ENCODE measurements at places on chromosomes 13 and 19.
A peak's percentile ranks its signal among the peaks of the same experiment; 100 is the strongest.

DNA sequence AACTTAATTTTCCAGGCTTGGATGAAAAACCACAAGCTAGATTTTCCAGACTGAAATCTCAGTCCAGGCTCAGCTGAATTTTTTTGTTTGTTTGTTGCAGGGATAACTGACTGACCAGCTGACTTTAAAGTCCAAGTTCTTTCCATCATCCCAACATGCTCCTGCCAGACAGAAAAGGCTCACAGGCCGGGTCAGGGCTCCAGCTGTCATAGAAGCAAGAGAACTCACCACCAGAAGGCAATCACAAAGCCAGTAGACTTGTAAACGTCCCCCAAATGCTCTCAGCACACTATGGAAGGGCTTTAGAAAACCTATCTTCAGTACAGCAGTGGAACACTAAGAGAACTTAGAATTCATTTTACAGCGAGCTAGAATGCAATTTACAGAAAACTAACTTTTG is 25.5 kb downstream of the DCLK1 start:
- DNase-seq, result no peak

DNA sequence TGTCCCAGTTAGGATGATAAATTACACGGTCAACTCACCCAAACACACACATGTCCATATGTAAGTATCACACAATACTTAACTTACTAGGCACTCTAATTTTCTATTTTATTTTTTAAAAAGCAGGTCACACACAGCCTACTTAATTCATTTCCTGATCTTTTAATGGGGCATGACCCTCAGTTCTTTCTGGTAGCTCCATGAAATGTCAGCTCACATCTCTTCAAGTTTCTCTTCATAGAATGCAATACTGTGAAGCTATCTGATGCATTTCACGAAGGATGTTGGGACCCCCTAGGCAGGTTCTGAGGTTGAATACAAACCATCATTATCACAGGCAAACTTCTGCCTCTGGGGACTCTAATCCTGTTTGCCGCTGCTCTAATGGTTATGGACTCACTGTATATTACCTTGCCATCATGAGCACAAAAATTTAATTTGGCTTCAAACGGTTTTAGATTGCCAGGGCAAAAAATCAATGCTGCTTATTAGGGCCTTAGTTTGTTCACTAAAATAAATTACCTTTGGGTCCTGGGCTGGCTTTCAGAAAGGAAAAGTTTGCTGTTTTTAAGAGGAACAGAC is 16.1 kb upstream of the DHRS12 start:
- no peak for DNase-seq

DNA sequence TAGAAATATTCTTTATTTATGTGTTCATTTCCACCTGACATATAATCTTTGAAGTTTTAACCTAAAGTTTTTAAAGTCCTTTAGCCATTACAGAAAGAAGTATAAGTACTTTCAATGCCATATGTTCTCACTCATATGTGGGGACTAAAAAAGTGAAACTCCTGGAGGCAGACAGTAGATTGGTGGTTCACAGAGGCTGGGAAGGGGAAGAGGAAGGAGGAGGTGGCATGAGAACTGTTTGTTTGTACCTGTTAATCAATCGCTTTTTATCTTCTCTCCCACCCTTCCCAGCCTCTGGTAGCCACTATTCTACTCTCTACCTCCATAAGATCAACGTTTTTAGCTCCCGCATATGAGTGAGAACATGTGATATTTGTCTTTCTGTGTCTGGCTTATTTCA is 131.1 kb downstream of the MYO16 start:
- no peak for DNase-seq

GRCh38 chr13:50244713-50245574 is 229.7 kb downstream of the KCNRG start:
- peak; percentile 78 for DNase-seq

GRCh38 chr13:38563739-38564138 is 123.1 kb upstream of the FREM2 start:
- DNase-seq, result no peak

DNA sequence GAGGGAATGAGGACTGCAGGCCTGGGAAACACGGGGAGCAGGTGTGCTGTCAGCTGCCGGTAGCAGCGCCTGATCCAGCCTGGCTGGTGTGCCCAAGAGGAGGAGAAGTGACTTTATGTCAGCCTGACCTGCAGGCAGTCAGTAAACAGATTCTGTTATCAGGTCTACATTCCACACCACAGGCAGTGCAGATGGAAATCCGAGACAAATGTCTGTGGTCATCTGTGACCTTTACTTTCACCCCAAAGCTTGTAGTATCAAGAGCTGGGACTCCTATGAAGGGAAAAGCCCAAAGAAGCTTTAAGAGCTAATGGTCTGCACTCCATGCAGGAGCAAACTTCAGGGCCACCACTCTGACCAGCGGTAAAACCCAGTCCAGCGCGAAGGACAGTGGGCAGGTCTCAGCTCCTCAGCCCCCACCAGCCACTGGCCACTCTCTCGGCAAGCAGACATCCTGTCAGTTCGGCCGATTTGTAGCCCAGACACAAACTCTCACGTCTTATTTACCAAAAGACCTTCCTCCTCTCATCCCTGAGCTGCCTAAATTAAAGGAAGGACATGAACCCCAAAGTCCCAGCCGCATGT is 7.7 kb downstream of the EPS15L1 start:
- DNase-seq, result no peak

GRCh38 chr13:76707360-76707759 is 178.8 kb downstream of the KCTD12 start:
- DNase-seq, result no peak

- peak; percentile 3 for DNase-seq
Measured at GRCh38 chr13:31394506-31394905, 194.7 kb downstream of the B3GLCT start.

DNA sequence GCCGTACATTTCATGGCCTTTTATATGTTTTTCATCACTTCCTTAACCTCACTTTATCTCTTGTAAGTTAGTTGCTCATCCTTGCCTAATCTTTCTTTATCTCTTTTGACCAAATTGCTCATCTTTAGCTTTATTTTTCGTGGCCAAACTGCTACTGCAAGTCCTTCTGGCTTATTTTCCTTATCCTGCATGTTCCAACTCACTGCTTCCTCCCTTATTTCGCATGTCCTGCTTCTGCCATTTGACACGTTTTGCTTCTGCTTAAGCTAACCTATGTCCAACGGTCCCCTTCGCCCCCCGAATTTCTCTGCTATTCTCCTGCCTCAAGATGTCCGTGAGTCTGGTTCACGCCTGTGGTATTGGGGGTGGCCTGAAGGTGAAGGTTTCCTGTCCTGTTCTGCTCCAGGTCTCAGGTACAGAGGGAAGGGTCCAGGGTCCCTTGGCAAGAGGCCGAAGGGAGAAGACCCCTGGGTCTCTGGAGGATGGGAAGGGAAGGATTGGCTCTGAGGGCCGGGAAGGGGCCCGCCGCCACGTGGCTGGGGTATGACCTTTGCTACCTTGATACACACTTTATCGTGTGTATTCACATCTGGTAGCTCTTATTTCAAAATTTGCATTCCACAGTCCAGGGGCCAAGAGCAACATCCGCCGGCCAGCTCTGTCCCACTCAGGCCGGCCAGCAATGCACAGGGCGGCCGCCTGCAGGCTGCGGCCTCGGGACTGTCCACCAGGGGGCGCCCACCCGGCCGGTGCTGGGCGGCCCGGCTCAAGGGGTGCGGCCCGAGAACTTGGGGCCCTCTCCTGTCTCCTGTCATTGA is 2.9 kb upstream of the C19orf85 start:
- no peak for DNase-seq

DNA sequence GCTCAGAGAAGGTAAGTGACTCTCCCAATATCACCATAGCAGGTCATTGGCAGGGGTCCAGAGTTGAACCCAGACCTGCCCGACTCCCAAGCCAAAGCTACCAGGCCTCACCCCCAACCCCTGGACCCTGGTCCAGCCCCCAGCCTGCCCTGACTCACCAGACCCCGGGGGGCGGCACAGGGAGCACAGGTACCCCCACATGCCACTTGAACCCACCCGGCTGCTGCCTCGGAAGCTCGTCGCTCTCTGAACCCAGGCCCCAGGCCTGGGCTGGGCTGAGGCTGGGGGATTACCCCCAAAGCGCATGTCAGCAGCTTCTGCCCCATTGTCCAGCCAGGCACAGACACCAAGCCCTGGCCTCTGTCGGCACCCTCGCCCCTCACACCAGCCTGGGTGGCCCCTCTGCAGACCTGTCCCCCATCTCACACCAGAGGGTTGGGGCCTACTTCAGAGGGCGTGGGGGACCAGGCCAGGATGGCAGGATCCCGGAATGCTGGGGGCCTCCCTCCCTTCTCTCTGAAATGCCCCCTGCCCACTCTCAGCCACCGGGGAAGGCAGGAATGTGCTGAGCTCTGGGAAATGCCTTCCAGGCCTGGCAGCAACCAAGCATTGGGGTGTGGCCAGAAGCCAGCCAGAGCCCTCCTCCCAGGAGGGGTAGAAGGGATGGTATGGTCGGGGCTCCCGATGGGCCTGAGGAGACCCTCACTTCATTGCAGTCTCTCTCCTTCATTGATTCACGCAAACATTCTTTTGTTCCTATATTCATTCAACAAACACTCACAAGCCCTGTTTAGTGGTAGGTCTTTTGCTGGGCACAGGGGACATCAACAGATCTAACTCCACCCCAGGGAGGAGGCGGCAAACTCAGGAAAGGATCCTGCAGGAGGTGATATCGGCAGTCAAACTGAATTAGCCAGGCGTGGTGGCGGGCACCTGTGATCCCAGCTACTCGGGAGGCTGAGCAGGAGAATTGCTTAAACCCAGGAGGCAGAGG is 1.7 kb upstream of the PRX start:
- DNase-seq, result no peak

GRCh38 chr13:73961181-73961580 is 173.0 kb downstream of the KLF12 start:
- DNase-seq, result no peak

DNA sequence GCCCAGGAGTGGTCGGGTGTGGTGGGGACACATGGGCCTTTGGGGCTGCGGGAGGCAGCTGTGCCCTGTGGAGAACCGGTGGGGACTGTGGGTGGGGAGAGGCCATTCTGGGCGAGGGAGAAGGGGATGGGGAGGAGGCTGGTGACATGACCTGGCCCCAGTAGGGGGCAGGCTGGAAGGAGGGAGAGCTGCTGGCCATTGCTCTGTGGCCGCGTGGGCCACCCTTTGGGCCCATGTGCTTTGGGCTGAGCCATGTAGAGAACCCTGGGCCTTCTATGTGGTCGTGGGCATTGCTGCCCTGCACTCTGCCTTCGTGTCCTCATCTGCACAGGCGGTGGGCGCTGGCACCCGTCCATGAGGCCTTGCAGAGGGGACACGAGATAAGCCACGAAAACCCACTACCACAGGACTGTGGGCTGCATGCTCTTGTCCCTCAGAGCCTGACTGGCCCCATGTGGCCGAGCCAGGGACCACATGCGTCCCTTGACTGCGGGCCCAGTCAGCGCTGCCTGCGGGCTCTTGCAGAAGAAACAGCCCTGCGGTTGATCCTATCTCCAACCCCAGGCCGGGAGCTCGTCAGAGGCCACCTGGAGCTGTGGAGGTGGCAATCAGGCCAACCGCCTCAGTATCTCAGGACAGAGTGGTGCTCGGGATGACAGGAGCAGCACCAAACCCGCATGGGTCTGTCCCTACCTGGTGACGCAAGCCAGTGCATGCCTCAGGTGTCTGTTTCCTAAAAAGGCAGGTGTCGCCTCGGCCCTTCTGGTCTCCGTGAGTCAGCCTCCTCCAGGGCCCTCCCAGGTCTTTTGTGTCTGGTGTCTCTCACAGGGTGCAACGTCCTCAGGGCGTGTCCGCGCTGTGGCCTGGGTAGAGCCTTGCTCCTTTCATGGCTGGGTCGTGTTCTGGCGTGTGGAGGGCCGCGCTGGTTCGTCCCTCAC is 14.3 kb downstream of the FZR1 start:
- DNase-seq, result no peak

DNA sequence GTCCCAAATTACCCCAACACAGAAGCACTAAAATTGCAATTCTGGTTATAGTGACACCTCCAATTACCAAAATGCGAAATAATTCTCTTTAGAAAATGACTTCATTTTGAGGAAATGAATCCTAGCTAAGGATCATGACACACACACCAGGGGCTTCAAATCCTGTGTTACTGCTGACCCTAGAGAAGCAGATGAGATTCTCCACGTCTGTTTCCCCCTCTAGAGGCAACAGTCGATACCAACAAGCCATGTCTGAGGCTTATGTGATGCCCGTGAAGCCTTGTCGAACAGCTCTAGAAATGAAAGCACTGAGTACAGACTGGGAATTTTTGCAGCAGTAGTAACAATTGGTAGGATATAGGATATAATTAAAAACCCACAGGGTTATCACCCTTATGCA is 153.6 kb upstream of the TMTC4 start:
- DNase-seq, result no peak

- no peak for DNase-seq
Measured at GRCh38 chr13:39245688-39246087, 207.4 kb downstream of the NHLRC3 start.

- DNase-seq, result no peak
Measured at GRCh38 chr19:1933244-1933643, 7.7 kb upstream of the CSNK1G2 start.

- DNase-seq, result no peak
Measured at GRCh38 chr19:54164369-54165068, 5.0 kb upstream of the LENG1 start.

- DNase-seq, result peak; percentile 88
Measured at GRCh38 chr13:24650161-24650560, 30.0 kb upstream of the ATP12A start.

- no peak for DNase-seq
Measured at GRCh38 chr13:40583738-40584137, 82.7 kb downstream of the FOXO1 start.

DNA sequence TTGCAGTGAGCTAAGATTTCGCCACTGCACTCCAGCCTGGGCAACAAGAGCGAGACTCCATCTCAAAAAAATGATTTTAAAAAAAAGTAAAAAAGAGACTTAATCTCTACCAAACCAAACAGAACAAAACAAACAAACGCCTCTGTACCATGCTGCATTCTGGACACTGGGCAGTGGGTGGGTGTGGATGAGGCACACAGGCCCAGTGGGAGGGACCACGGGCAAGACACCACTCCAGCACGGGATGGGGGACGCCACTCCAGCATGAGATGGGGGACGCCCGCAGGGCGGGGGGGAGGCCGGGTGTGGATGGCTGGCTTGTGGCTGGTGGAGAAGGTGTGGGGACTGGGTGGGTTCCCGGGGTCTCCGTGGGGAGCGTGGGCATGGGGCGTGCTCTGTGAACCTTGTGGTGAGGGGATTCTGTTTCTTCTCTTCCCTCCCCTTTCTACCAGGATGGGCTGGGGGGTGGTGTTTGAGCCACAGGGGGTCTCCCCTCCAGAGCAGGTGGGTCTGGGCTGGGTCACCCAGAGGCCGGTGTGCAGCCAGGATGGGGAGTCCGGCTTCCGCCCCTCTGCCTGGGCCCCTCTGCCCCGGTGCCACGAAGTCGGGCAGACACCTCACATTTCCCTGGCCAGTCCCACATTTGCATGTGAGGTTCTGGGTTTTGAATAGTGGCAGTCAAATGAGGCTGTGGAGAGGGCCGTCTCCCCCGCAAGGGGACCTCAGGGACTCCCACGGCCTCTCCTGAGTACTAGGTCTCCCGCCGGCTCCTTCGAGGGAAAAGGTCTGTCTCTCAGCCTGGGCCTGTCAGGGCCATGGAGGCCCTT is 23.9 kb upstream of the MATK start:
- DNase-seq, result no peak

- no peak for DNase-seq
Measured at GRCh38 chr13:112161521-112162301, 94.8 kb downstream of the SOX1 start.

GRCh38 chr13:25802579-25802978 is 249.2 kb downstream of the SHISA2 start:
- no peak for DNase-seq

Measured in HFF-Myc (cell line).